ENCODE measurements at places on chromosomes 5 and 9.

GRCh38 chr5:112917453-112917995 lies 4.5 kb downstream of the REEP5 start:
- no peak for DNase-seq

DNA sequence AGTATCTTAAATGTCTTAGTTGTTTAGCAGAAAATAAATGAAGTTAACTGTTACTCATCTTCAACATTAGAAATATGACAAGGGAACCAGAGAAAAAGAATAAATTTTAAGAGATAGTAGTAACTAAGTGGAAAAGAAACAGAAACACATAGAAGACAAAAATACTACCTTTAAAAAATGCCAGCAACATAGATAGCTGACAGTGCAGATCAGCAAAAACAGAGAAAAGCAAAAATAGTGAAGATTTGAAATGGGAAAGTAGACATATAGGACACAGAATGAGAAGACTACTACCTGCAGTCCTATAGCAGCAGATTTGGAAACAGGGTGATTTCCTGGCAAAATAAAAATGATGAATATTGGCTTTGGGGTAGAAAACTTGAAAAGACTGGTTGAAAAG lies 48.5 kb downstream of the ICE1 start:
- no peak for DNase-seq

- no peak for DNase-seq
These were observed 18.6 kb downstream of the STKLD1 start for GRCh38 chr9:133394687-133395271.

GRCh38 chr5:43514471-43514815 lies 505 bp downstream of the C5orf34 start:
- DNase-seq, result no peak

DNA sequence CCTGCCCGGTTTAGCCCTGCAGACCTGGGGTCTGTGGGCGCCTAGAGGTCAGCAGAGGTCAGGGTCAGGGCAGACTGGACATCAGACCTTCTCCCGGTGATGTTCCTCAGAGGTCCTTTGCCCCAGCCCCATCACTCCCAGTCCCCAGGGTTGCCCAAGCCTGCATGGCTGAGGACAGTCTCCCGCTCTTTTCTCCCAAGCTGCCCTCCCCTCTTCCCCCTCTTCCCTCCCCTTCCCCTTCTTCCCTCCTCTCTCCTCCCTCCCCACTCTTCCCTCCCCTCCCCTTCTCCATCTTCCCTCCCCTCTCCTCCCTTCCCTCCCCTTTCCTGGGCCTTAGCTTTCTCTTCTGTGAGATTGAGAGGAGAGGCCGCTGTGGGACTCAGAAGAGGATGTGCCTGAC lies 10.4 kb downstream of the LHX3 start:
- DNase-seq, result no peak

DNA sequence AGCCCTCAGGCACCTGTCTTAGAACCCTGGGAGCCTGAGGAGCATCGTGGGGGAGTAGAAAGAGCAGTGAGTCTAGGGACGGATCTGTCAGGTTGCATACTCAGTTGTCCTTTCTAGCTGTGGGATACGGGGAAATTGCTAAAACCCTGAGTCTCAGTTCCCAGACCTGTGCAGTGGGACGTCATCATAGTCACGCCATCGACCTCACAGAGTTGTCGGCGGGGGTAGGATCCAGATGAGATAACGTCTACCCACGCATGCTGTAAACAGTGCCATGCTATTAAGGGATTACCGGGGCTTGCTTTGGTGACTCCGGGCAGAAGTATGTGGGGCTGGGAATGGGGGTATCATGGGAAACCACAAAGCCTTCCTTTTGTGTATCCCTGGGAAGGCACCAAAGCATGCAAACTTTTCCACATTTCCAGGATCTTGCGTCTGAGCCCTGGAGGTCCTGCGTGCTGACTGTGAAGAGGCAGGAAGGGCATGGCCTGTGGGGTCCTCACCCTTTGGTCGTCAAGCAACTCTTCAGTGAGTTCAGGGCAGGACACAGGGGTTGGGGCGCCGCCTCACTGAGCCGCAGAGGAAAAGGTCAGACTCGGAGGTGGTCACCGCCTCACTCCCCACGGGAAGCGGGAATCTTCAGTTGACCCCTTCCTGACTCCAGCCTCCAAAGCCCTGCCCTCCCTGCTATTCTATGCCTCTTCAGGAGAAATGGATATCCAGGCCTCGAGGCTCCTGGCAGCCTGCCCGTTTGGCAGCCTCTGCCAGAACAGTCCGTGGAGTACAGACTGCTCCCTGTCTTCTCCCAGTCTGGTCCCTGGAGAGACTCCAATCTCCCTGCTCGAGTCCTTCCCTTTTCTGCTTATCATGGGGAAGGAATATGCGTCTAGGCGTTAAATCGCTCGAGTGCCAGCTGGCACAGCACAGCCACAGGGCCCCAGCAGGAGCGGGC lies 186.8 kb upstream of the KLF9 start:
- DNase-seq, result no peak
